ENCODE measurements at places on chromosomes 7 and 10.

DNA sequence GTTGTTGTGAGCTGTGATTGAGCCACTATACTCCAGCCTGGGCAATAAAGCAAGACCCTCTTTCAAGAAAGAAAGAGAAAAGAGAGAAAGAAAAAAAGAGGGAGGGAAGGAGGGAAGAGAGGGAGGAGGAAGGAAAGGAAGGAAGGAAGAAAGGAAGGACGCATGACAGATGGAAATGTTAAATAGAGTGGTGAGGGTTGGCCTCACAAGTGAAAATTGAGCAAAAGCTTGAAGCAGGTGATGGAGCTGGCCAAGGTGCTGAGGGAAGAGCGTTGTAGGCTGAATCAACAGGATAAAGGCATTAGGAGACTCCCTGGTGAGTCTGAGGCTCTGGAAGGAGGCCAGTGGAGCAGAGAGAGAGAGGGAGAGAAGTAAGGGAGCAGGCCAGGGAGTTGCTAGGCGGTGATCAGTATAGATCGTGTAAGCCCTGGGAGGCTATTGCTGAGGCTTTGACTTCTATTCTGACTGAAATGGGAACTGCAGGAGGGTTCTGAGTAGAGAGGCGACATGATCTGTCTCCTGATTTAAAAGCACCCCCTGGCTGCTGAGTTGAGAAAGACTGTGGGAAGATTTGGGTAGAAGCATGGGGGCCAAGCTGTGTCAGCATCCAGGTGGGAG lies 26.5 kb upstream of the TMEM248 start:
- no peak for DNase-seq

DNA sequence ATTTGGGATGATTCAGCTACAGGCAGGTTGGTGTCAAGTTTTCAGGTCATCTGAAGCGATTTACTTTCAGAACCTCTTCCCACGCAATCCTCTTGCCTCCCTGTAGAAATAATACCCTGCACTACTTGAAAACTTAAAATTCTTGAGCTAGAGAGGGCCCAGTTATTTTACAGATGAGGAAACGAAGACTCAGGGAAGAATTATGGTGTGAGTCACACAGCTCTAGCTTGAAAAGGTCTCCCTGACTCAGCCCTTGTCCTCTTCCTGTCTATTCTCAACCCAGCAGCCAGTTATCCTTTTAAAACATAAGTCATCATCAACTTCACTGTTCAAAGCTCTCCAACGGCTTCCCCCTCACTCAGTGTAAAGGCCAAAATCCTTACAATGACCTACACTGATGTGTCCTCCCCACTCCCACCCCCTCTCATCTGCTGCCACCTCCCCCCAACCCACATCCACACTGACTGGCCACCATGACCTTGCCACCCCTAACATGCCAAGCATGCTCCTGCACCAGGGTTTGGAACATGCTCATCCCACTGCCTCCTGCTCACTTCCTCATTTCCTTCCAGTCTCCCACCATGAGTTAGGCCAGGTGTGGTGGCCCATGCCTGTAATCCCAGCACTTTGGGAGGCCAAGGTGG lies 3.4 kb downstream of the DNMBP start:
- no peak for DNase-seq

GRCh38 chr10:1368842-1369171 lies 312.6 kb downstream of the WDR37 start:
- no peak for DNase-seq

GRCh38 chr10:113002449-113002777 lies 52.4 kb downstream of the TCF7L2 start:
- no peak for DNase-seq

DNA sequence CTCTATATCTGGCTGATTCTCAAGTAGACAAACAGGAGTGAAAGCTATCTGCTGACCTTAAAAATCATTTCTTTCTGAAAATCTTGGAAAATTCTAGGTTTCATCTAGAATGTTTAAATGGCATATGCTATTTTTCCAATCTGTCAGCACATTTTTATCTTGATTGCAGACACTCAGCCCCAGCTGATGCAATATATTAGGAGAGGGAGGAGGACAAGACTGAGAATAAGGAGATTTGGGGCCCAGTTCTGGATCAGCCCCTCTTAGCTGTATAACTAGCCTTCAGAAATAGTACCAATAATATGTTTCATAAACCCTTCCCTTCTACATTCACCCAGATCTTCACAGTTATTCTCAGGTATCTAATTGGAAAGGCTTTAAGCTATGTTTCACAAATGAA lies 131.2 kb downstream of the HDAC9 start:
- DNase-seq: no peak

GRCh38 chr10:84262190-84262956 lies 17.5 kb downstream of the RGR start:
- no peak for DNase-seq

- DNase-seq: no peak
These were observed 212.6 kb downstream of the CHCHD3 start for GRCh38 chr7:132869166-132869861.

GRCh38 chr7:1679966-1680730 lies 10.1 kb downstream of the ELFN1 start:
- DNase-seq: no peak

Data from NCI-H1930 (cell line).